Posterior cingulate gyrus (tissue), 11 donors: ENCODE measurements at places on chromosomes 1 and 21.

- DNase-seq = no peak
Measured at GRCh38 chr1:4760088-4760487, 105.7 kb downstream of the AJAP1 start.

- no peak for DNase-seq
Measured at GRCh38 chr1:230328342-230329015, 97.7 kb downstream of the PGBD5 start.

- DNase-seq = no peak
Measured at GRCh38 chr1:63642901-63643300, 49.7 kb downstream of the PGM1 start.

GRCh38 chr1:215923129-215923824, 356.2 kb downstream of the KCTD3 start:
- no peak for DNase-seq

- DNase-seq = no peak
Measured at GRCh38 chr1:9534953-9535352, 4.3 kb upstream of the SLC25A33 start.

GRCh38 chr1:53260631-53261247, 22.4 kb upstream of the MAGOH start:
- DNase-seq = no peak

GRCh38 chr1:22739648-22740385, 29.2 kb downstream of the EPHB2 start:
- DNase-seq = no peak

- DNase-seq = no peak
Measured at GRCh38 chr1:183871142-183871541, 66.2 kb downstream of the RGL1 start.

DNA sequence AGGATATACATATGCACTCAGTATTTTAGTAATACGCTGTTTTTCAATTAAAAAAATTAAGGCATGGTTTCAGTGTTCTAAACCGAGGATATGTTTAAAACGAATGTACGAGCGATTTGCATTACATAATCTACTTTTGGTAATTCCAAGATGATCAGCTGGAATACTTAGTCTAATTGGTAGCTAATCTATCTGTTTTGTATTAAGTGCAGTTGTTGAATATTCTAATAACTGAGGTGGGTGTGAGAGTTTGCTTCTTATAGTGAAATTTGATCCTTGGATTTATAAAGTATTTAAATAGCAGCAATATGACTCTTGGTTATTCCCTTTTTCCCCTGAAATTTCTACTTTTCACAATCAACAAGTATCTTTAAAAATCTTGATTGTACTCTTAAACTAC, 1.3 kb downstream of the RNF2 start:
- no peak for DNase-seq

GRCh38 chr1:22773981-22774832, 63.6 kb downstream of the EPHB2 start:
- DNase-seq = peak; percentile 53

- no peak for DNase-seq
Measured at GRCh38 chr1:178075333-178075732, 18.6 kb upstream of the RASAL2 start.

GRCh38 chr1:109241841-109242345, 7.4 kb upstream of the CELSR2 start:
- DNase-seq = peak; percentile 55

- DNase-seq = no peak
Measured at GRCh38 chr1:10745886-10746455, 50.5 kb downstream of the CASZ1 start.

- peak; percentile 59 for DNase-seq
Measured at GRCh38 chr1:203216274-203217138, 13.0 kb downstream of the CHIT1 start.

DNA sequence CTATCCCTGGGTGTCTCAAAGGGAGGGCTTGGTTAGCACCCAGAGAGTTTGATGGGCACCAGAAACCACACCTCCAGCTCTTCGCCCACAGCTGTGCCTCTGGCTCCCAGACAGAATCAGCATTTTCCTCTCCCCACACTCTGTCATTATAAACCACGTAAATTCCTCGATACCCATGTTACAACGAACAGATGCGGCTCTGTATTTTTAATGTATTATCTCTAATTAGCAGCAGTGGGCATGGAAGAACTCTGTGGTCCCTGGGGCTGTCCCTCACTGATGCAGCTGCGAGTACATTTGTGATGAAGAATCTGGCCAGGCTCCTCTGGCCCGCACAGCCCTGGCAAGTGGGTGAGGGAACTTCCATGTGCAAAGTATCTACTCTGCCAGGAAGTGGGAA, 10.8 kb downstream of the HMGB4 start:
- DNase-seq = peak; percentile 70

- DNase-seq = no peak
Measured at GRCh38 chr1:117623698-117624097, 17.9 kb downstream of the TENT5C start.

GRCh38 chr1:59699227-59699847, 115.4 kb upstream of the HOOK1 start:
- DNase-seq = no peak

DNA sequence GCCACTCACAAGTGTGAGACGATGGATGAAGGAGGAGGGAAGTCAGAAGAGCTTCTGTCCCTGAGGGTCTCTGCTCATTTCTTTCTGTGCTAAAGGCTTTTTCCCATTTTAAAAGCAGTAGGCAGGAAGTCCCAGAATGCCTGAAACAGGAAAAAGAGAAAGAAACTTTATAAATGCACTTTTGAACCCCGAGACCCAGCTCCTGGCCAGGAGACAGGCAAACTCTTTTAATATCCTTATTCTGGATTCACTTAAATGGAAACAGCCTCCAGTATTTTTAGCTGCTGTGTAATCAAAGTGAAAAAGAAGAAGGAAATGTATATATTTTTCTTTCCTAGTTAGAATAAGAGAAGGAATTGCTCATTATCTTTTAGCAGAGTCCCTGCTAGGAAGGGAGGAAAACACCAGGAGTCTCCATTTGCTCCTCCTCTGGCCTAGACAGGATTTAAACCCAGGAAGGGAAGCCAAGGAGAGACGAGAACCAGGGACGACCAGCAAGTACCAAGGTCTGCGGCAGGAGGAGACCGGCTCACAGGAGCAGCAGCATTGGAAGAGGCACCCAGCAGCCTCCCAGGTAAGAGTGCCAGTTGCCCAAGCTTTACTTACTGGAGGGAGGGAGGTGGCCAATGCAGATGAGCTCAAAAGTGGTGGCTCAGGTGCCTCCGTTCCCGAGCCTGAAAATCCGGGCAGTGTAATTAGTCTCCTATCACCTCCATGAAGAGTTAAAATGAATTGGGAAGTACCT, at the start of gene TNN:
Gene TNN (plus strand): TSS at position 472 of the 745 bp plus-strand sequence. CDS start 9,586 bp downstream, outside the sequence.
- DNase-seq = no peak

DNA sequence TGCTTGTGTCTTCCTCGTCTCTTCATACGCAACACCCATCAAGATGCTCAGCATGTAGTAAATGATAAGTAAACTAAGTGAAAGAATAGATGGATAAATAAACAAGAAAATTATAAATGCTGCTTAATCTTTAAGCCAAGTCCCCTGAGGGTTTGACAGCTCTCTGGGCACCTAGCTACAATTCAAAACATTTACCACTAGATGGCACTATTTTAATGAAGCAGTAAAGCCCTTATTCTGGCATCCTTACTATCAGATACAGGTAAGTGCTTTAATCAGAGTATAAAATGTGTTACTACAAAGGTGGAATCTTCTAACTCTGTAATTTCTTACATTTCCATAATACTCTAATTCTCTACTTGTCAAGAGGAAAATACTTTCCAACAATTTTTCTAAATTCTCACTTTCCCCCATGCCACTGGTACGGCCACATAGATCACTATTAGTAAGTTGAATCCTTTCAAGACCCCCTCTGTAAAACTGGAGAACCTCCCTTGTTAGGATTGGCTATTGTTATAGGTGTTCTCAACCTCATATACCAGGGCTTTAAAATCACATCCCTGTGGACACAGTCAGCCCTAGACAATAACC, 137.8 kb downstream of the BARHL2 start:
- DNase-seq = no peak

- no peak for DNase-seq
Measured at GRCh38 chr1:11479375-11479979, 522 bp downstream of the DISP3 start.

DNA sequence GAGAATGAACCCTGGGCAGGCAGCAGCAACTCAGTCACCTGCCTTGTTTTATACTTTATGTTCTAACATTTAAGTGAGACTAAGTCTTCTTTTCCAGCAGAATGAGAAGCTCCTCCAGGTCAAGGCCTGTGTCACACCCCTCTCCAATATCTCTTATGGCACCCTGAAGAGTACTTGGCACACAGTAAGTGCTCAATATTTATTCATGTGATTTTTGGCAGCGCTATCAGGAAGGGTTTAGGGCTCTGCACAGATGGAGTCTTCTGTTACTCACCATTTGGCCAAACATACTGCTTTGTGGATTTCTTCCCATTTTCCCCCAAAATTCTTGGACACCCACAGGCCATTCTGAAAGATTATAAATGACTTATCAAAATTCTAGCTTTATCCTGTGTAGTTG, 43.8 kb upstream of the MYBPHL start:
- no peak for DNase-seq

DNA sequence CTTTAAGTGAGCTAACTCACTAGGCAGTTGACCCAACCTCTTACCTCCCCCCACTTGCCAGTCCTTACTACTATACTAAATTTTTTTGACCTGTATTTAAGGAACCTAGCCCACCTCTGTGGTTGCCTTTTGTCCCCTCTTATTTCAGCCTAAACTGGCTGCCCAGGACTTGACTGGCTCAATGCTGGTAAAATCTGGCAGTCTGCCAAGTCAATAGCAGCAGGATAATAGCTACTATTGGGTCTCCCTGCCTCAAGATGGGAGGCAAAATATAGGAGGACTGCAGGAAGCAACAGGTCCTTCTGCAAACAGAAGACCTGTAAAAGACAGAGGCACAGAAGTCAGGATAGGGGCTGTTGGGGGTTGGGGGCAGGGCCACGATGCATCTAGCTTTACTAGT, 144.2 kb upstream of the POGK start:
- no peak for DNase-seq

GRCh38 chr1:60847855-60848582, 234.3 kb upstream of the NFIA start:
- DNase-seq = no peak

- DNase-seq = no peak
Measured at GRCh38 chr1:10924030-10924429, 88.4 kb upstream of the TARDBP start.

DNA sequence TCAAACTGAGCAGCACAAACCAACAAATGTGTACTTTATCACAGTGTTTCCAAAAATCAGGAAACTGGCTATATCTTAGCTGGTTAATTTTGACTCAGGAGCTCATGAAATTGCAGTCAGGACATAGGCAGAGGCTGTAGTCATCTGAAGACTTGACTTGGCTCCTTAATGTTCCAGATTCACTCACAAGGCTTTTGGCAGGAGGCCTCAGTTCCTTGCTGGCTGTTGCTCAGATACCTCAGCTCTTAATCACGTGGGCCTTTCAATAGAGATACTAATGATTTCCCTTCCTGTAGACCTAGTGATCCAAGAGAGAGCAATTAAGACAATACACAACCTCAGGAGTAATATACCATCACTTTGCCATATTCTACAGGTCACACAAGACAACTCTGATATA, 537.7 kb downstream of the BRINP3 start:
- no peak for DNase-seq

- DNase-seq = no peak
Measured at GRCh38 chr1:111154021-111154999, 14.3 kb downstream of the CEPT1 start.

- DNase-seq = no peak
Measured at GRCh38 chr1:54463259-54464030, 57.3 kb upstream of the SSBP3 start.

DNA sequence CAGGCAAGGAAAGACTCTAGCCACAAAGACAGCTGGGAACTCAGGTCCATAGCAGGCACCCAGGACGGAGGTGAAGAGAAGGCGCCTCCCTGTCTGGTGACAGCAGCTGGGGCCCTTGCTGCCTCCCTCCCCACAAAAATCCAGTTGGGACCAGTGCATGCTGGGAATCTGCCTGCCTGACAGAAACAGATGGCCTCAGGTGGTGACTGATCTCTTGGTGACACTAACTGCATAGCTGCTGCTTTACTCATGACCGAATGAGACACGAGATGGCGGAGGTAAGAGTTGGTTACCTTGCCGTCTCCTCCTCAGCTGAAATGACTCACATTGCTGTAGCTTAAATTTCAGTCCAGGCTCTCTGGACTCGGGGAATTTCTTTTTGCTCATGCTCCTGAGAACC, 130.3 kb downstream of the FGGY start:
- DNase-seq = no peak

DNA sequence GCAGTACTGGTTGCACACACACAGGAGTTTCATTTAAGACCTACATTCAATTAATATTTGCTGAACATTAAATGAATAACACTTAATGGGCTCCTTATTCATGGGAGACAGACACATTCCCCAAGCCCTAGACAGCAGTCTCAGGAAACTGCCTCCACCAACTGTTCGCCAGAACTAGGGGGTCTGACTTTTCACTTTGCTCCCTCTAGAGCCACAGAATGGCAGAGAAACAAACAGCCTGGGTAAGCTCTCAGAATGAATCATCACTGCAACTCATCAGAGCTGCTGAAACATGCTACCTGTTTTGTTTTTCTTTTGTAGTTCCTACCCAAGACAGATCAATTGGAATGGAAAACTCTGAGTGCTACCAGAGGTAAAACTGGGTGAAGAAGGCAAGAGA, 31.7 kb downstream of the ELK4 start:
- DNase-seq = no peak

- DNase-seq = no peak
Measured at GRCh38 chr21:36499578-36500471, 19.9 kb upstream of the CLDN14 start.

GRCh38 chr1:162663086-162663485, 30.8 kb downstream of the DDR2 start:
- no peak for DNase-seq

DNA sequence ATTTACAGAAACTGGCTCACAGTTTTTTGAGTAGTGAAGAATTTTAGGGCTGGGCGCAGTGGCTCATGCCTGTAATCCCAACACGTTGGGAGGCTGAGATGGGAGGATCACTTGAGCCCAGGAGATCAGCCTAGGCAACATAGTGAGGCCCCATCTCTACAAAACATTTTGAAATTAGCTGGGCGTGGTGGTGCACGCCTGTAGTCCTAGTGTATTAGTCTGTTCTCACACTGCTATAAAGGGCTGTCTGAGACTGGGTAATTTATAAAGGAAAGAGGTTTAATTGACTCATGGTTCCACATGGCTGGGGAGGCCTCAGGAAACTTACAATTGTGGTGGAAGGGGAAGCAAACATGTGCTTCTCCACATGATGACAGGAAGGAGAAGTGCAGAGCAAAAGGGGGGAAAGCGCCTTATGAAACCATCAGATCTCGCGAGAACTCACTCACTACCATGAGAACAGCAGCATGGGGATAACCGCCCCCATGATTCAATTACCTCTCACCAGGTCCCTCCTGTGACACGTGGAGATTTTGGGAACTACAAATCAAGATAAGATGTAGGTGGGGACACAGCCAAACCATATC, 24.4 kb upstream of the DYRK1A start:
- no peak for DNase-seq

- DNase-seq = no peak
Measured at GRCh38 chr1:187415065-187415464, 586.3 kb downstream of the PLA2G4A start.
